ENCODE measurements at places on chromosomes 5 and 9. TPM values are rescaled to one million over a fixed set of nuclear protein-coding genes. Genes with fewer than 3 reads are reported as not detected.

Gene KCNIP1
- total RNA-seq, result 1.0 TPM

Gene HK3
- total RNA-seq, result 0.51 TPM

DNA sequence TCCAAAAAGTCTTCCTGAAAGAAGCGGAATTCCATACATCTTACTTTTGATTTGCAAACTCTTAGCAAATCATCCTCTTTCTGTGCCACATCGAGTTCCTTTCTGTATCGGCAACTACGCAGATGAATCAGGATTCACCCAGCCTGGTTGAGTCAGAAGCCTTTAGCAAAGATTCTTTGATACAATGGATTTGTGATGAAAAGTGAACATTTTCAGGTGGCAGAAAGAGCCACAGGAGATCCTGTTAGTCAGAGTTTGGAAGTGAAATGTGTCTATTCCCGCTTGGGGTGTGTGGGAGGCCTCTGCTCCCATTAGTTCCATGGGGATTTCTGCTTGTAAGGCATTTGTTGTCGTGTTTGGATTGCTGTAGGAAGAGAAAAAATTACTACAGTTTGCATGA is 351.8 kb upstream of the WWC1 start:
- DNase-seq, result no peak

- no peak for DNase-seq
These were observed 409.5 kb downstream of the PDE4D start for GRCh38 chr5:59483971-59484472.

Gene SOHLH1
- not detected for total RNA-seq

Gene PCDHGB6
- total RNA-seq, result 2.5 TPM

- DNase-seq, result no peak
These were observed 93.1 kb downstream of the JAKMIP2 start for GRCh38 chr5:147689426-147689825.

DNA sequence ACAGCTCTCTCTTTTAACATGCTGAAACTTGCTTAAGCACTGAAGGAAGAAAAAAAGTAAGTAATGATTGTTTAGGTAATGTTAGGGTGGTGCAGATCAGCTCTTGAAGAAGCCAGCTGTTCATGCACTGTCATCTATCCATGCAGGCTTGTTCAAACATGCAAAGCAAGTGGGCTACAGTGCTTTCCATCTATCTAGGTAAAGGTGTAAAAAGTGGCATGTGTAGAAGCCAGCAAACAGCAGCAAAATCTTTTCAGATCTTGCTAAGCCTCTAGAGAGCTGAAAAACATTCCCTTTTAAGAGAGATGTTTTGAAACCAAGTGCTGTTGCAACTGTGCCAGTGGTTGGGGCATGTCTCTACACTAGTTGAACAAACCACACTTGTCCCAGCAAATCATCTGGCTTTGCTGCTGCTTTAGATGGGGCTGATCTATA is 214.4 kb downstream of the EFNA5 start:
- no peak for DNase-seq

Gene IRX2
- total RNA-seq, result 0.67 TPM

- DNase-seq, result no peak
These were observed 14.0 kb upstream of the TCF7 start for GRCh38 chr5:134100283-134101091.

- no peak for DNase-seq
These were observed 53.2 kb upstream of the SLC25A51 start for GRCh38 chr9:37956904-37957663.

- no peak for DNase-seq
These were observed 244.4 kb downstream of the RFX3 start for GRCh38 chr9:3281399-3281798.

GRCh38 chr5:148336704-148337435 is 1.5 kb downstream of the SPINK9 start:
- DNase-seq, result no peak

Gene IL9
- total RNA-seq, result not detected

GRCh38 chr9:130694205-130694604 is 625 bp downstream of the EXOSC2 start:
- no peak for DNase-seq

DNA sequence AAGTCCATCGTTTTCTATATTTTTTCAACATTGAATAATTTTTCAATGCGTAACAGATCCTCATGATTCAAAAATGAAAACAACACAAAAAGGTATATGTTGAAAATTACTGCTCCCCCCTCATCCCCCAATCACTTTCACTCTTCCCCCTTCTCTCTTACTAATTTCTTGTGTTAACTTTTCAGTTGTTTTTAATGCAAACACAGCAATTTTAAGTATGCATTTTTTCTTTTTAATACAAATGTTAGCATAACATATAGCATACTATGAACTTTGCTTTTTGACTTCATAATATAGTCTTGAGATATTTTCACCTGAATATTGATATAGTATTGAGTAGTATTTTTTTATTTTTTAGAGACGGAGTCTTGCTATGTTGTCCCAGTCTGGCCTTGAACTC is 41.1 kb upstream of the CAMK4 start:
- no peak for DNase-seq

GRCh38 chr5:42629284-42629683 is 127.3 kb upstream of the CCDC152 start:
- no peak for DNase-seq

- no peak for DNase-seq
These were observed 52.4 kb downstream of the TTLL11 start for GRCh38 chr9:122040561-122041242.

GRCh38 chr9:137918331-137919094 is 40.9 kb downstream of the CACNA1B start:
- DNase-seq, result no peak

- DNase-seq, result no peak
These were observed 204.5 kb downstream of the AP3B1 start for GRCh38 chr5:78090002-78090401.

DNA sequence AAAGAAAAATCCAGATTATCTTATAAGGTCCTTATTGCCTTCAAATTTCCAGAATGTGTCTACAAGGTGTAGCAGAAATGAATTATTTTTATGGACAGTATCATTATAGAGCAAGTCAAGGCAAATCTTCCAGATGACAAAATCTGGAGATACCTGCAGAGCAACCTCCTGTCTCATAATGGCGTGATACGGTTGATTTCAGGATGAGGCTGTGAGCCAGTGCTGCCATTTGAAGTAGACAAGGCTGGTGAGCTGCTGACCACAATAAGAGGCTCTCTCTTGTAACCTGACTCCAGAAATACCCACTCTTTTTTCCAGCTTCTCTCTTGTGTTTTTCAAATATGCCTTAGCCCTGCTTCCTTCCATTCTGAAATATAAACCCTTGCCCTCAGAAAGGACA is 108.2 kb downstream of the HTR1A start:
- no peak for DNase-seq

DNA sequence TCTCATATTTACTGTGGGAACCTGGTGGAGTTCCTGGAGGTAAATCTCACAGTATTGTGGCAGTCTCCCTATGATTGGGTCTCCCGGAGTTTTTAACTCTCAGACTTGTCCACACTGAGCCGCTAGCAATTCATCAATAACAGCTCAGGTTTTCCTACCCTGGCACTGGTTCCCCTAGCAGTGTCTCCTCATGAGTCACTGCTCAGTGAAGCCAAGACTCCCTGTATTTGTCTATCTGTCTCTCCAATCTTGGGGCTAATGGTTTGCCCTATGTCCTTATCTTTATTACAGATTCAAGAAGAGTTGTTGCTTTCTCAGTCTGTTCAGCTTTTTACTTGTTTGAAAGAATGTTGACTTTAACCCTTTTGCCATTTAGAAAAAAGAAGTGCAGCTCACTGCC is 176.7 kb upstream of the FGF10 start:
- DNase-seq, result no peak

- no peak for DNase-seq
These were observed 67.6 kb upstream of the RASEF start for GRCh38 chr9:83130541-83130940.

GRCh38 chr9:77714077-77714549 is 66.0 kb upstream of the GNA14 start:
- no peak for DNase-seq

Gene LIX1
- 0.08 TPM for total RNA-seq

DNA sequence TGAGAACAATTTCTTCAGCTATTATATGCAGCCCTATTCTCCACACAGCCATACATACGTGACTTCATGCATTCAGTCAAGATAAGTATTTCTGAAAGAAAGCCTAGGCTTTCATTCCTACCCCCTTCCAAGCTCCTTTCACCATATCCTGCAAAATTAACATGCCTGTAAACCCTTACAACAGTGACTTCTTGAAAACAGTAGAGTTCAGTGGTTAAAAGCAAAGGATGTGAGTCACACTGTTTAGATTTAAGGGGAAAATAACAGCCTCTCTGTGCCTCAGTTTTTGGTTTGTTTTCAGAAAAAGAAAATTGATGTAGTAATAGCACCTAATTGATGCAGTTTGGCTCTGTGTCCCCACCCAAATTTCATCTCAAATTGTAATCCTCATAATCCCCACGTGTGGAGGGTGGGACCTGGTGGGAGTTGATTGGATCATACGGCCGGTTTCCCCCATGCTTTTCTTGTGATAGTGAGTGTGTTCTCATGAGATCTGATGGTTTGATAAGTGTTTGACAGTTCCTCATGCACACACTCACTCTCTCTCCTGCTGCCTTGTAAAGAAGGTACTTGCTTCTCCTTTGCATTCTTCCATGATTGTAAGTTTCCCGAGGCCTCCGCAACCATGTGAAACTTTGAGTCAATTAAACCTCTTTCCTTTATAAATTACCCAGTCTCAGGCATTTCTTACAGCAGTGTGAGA is 264.8 kb downstream of the CETN3 start:
- no peak for DNase-seq

GRCh38 chr5:180209137-180209581 is at the start of gene RASGEF1C:
Gene RASGEF1C, minus strand, starts transcription at chr5:180209211. Its CDS starts 71,159 bp downstream, at chr5:180138052.
- peak; percentile 82 for DNase-seq

DNA sequence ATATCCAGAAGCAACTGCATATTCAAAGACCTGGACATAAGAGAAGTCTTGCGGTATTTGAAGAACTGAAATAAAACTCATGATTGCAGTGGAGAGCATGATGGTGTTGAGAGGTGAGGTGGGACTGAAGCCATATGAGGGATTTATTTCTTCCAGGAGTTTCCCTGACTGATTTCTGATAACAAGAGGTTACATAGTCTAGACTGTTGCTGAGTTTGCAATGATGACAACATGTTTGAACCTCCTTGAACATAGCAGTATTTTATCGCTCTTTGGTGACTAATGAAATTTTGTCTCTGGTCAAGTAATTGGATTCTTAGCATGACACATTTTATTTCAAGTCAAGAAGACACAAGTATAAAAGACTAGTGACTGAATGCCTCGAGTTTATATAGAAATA is 61.8 kb downstream of the ACTBL2 start:
- no peak for DNase-seq

DNA sequence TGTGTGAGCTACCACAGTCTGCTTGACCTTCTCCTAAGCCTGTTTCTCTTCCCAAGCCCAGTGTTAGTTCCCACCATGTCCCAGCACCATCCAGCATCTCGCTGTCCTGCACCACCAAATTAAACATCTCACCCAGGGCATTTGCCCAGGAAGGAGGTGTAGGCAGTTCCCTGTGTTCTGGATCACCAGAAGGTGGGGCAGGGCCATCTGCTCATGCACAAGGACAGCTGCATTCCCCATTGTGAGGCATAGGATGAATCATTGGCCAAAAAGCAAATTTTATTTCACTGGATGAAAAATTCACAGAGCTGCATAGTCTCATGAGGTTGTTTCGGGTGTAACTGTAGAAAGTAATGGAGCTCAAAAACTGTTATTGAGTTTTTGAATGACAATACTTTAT is 89.5 kb upstream of the GRIA1 start:
- no peak for DNase-seq

Gene PTPN3
- total RNA-seq, result 13.9 TPM

- DNase-seq, result no peak
These were observed 408.4 kb downstream of the CCDC171 start for GRCh38 chr9:15961217-15961616.

Gene ANKRD55
- not detected for total RNA-seq

Gene ECSCR
- 2.5 TPM for total RNA-seq

Gene FOXD4L4
- total RNA-seq, result not detected

DNA sequence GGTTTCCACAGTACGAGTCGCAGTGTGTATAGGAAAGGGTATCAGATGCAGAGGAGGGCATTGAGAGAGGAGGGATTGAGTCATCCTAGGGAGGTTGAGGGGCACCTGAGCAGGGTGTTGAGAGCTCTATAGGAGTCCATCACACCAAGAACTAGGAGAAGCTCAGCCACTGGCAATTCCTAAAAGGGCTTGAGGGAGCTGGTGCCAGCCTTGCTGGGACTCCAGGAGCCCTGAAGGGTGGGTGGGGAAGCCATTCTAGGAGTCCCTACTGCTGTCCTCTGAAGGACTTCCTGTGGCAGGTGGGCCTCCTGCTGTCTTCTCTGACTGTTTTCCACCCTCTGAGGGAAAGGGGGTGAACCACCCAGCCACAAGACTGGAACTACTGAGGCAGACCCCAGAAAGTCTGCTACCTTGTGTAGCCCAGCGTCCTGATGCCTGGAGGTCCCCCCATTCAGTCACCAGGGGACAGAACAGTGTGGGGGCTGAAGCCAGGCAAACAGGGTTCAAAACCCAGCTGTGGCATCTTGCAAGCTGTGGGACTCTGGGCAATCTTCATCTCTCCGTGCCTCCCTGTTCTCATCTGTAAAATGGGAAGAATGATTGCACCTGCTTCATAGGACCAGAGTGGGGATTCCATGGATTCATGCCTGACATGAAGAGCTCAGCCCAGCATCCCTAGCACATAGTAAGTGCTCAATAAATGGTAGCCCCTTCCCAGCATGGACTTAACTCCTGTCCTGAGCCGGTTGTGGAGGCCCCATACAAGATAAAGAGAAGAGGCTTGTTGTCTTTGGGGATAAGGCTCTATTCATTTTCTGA is 149.5 kb downstream of the C9orf50 start:
- DNase-seq, result no peak

DNA sequence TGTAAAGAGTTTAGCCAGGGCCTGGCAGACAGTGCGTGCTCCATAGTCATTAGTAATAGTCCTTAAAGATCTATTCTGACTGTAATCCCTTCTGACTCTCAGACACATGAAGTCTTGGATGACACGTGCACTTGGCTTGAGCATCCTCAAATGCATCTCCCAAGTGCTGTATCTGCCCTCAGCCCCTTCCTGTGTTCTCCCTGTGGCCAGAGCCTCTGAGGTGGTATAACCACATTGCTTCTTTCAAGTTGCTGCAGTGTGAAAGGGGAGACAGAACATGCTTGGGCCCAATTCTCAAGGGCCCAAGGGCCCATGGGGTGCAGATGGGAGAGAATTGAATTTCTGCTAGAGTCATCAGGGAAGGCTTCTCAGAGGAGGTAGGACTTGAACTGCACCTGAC is 30.1 kb upstream of the HAND1 start:
- DNase-seq, result no peak

Gene PITX1
- total RNA-seq, result 0.19 TPM

Gene TMEM215
- total RNA-seq, result not detected

Gene LCN15
- not detected for total RNA-seq

- no peak for DNase-seq
These were observed 103.7 kb downstream of the PAM start for GRCh38 chr5:102858808-102859207.

- peak; percentile 54 for DNase-seq
These were observed 50.2 kb downstream of the C9orf50 start for GRCh38 chr9:129570450-129571297.

Gene CXCL14
- 19.6 TPM for total RNA-seq

DNA sequence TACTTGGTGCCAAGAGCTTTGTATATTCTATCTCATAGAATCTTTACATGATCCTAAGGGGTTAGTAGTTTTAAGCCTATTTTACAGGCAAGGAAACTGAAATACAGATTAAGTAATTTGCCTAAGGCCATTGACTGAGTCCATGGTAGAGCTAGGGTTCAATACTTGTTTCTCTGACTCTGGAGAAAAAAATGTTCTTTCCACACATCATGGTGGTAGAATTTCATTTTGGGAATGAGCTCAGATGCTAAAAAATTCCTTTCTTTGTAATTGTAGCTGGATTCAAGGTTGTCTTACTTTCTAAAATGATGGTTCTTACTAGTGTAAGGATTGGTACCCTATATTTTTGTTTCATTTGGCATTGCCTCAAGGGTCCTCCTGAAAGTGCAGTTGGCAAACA is 86.0 kb downstream of the ANKRD55 start:
- no peak for DNase-seq
